CD4-positive, alpha-beta memory T cell (primary cell): ENCODE measurements at places on chromosomes 6 and 20.
A peak's percentile ranks its signal among the peaks of the same experiment; 100 is the strongest.

DNA sequence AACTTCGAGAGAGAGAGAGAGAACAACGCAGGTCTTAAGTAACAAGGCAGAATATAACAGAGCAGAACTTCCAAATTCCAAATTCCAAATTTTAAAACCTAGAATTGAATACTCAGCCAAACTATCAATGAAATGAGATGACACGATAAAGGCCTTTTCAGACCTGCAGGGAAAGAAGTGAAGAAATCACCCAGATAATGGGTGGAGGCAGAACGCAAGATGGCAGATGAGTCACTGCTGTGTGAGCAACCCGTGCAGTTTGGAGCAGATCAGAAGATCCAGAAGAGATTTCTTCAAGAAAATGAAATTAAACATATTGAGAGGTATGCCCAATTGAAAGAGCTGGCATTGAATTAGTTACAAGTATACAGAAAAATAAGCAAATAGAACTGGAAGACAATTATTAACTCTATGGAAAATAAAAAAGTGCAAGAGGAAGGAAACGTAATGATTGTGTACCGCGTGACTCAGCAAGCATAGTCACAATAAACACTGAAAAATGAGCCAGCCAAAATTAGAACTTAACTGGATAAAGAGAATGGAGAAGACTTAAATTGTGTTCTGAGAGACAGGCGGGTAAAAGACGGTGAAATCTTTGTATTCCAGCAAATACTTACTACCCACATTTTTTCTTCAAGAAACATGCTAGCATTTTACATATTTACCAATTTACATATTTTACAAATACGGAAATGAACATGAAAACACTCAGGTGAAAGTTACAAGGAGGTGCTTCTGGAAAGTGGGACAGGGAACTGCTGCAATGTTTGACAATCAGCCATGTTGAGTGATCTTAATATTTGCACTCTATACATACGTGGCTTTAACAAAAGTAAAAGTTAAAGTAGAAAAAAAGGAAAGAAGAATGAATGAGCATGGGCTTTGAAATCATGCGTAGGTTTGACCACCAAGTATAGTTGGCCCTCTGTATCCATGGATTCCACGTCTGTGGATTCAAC is 87.9 kb upstream of the CDYL start:
- DNase-seq = no peak

GRCh38 chr20:63475209-63475608 is 2.8 kb upstream of the KCNQ2 start:
- no peak for DNase-seq

DNA sequence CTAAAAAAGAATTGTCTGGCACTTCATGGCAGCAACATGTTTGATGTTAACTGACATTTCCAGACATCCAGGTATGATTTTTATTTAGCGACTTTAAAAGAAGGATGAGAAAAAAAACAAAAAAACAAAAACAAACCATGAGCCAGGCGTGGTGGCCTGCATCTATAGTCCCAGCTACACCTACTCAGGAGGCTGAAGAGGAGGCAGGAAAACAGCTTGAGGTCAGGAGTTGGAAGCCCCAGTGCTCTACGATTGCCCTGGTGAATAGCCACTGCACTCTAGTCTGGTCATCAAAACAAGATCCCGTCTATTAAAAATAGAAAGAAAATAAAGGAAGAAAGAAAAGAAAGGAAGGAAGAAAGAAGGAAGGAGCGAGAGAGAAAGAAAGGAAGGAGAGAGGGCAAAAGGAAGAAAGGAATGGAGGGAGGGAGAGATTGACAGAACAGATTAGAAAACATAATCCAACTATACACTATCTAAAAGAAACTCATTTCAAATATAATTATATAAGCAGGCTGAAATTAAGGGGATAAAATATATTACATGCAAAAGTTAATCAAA is 141.6 kb downstream of the TRIM27 start:
- no peak for DNase-seq

DNA sequence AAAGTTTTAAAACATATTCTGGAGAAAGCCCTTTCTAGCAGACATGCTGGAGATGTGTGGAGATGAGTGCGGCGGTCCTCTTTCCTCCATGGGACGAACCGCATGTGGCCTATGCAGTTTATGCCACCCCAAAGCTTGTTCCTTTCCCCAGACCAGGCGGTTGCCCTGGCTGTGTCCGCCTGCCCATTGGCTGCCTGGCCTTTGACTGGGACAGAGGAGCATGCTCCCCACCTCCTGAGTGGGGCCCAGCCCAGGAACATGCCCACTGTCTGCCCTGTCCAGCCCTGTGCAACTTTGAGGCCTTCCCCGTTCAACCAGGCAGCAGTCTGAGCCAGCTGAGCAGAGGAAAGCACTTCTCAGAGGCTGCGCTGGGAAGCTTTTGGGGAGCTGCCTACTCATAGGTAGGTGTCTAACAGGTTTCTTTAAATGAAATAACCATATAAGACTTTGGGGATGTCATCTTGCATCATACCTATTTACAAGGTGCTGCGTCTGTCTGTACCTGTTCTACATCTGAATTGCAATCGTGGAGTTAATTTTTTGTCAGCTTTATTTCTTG is 20.6 kb downstream of the FOXC1 start:
- no peak for DNase-seq

DNA sequence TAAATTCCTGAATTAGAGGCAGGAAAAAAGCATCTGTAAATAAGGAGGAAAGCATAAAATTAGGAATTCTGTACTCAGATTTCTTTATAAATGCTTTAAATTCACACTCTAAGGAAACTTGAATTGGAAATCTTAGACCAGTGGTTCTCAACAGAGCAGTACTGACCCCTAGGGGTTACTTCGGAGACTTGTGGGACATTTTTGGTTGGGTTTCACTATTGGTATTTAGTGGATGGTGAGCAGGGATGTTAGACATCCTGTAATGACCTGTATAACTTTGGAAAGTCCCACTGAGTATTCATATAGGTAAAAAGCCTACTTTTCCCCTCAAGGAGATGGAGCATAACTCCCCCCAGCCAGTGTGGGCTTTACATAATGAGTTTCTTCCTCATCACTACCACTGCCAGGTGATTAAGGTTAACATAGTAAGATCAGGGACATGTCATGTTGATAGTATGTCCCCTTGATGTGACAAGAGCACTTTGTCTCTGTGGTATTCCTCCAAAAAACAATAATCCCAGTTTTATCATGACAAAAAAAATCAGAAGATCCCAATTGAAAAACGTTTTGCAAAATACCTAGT is 31.0 kb downstream of the GLO1 start:
- DNase-seq = peak; percentile 33

DNA sequence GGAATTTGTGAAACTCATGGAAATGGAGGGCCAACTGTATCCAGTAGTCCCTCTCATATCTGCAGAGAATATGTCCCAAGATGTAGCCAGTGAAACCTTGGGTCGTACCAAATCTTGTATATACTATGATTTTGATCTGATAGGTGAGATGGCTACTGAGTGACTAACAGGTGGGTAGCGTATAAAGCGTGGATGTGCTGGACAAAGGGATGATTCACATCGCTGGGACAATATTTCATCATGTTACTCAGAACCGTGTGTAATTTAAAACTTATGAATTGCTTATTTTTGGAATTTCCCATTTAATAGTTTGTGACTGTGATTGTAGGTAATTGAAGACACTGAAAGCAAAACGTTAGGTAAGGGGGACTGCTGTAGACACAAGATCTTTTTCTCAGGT is 144.1 kb downstream of the SMAP1 start:
- no peak for DNase-seq

- DNase-seq = no peak
Measured at GRCh38 chr6:116030770-116031169, 29.9 kb downstream of the FRK start.

- DNase-seq = no peak
Measured at GRCh38 chr20:25066386-25066785, 8.4 kb upstream of the ACSS1 start.

- DNase-seq = no peak
Measured at GRCh38 chr20:19785173-19785982, 27.3 kb downstream of the RIN2 start.

DNA sequence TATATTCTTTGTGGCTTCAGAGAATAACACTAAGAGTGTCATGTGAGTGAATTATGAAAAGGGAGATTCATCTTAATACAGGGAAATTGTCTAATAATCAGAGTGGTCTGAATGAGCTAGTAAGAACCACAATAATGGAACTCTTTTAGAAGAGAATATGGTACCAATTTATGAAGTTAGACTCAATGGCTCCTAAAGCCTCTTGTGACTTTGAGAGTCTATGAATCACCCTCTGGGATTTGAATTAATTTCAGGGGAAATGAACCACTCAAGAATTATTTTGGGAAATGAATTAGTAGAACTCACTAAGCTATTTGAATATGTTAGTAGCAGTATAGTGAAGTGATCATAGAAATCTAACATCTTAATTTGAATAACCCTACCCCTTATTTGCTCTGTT is 14.3 kb downstream of the PCMT1 start:
- DNase-seq = no peak

GRCh38 chr6:11242711-11243110 is 10.2 kb upstream of the NEDD9 start:
- no peak for DNase-seq

DNA sequence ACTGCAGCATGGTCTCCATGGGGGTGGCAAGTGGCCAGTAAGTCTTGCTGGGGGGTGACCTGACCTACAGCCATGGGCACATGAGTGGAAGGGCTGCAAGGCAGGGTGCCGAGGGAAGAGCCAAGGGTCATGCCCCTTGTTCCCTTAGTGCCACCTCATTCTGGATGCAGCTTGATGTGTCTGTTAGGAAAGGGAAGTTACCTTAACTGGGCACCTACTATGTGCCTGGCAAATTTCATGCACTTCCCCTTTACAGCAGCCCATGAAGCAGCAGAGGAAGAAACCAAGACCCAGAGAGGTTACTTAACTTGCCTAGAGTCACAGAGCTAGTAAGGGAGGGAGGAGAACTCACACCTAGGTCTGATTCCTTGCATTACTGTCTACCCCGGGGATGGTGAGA is 174.0 kb downstream of the MRPL14 start:
- no peak for DNase-seq

GRCh38 chr6:74318738-74319137 is 622.7 kb downstream of the CD109 start:
- DNase-seq = no peak

- no peak for DNase-seq
Measured at GRCh38 chr6:28160233-28160632, 18.6 kb downstream of the ZKSCAN8 start.

GRCh38 chr6:4185419-4185818 is 50.0 kb upstream of the ECI2 start:
- no peak for DNase-seq

GRCh38 chr6:167993169-167993568 is 4.3 kb upstream of the KIF25 start:
- no peak for DNase-seq

GRCh38 chr20:6302041-6302440 is 179.2 kb upstream of the FERMT1 start:
- DNase-seq = no peak

GRCh38 chr6:122381494-122382265 is 17.8 kb upstream of the HSF2 start:
- DNase-seq = peak; percentile 68

- DNase-seq = no peak
Measured at GRCh38 chr6:158409451-158409850, 97.2 kb downstream of the TULP4 start.

DNA sequence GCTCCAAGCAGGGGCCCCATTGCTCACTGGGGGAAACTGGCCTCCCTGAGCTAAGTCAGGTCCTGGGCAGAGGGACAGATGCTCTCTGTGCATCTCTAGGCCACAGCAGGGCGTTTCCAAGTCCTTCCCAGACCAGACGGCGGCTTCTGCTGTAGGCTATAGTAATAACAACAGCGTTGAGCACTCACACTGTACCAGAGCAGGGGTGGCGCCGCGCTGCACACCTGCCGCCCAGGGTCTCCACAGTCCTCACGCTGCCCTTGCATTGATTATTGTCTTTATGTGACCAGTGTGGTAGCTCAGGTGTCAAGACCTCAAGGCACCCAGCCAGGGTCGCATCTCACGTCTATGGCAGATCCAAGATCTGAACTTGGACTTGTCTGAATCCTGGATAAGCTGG is 14.9 kb upstream of the CCN5 start:
- DNase-seq = no peak

DNA sequence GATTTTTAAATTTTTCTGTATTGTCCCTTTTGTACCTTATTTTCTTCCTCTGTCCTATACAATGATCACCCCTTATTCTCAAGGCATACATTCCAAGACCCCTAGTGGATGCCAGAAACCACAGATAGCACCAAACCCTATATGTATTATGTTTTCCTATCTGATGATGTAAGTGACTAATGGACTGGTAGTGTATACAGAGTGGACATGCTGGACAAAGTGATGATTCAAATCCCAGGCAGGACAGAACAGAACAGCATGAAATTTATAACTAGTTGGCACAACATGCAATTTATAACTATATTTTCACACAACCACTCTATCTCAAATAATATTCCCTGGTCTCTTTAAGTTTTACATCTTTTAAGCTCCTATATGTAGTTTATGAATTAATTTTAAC is 205.6 kb upstream of the FLRT3 start:
- no peak for DNase-seq

DNA sequence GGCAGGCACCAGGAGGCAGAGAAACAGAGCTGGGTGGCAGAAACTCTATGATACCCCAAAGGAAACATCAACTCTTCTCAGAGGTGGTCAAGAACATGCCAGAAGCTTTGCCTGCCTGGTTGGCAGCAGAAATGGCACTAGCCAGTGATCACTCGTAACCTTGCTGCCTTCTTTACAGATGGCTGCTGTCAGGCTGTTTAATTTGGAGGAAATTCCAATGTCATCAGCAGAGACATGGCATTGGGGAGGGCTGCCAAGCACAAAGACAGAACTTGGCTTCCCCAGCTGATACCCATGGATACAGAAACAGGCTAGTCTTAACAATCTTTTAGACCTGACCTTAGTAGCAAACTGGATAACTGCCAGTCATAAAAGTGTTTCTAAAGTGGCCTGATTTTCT is 153.6 kb downstream of the GMPR start:
- DNase-seq = no peak

GRCh38 chr6:10411131-10411970 is 3.5 kb downstream of the TFAP2A start:
- no peak for DNase-seq

- no peak for DNase-seq
Measured at GRCh38 chr20:18853946-18854646, 40.5 kb downstream of the SCP2D1 start.

GRCh38 chr6:4776493-4777393 is 539 bp downstream of the CDYL start:
- DNase-seq = peak; percentile 18

DNA sequence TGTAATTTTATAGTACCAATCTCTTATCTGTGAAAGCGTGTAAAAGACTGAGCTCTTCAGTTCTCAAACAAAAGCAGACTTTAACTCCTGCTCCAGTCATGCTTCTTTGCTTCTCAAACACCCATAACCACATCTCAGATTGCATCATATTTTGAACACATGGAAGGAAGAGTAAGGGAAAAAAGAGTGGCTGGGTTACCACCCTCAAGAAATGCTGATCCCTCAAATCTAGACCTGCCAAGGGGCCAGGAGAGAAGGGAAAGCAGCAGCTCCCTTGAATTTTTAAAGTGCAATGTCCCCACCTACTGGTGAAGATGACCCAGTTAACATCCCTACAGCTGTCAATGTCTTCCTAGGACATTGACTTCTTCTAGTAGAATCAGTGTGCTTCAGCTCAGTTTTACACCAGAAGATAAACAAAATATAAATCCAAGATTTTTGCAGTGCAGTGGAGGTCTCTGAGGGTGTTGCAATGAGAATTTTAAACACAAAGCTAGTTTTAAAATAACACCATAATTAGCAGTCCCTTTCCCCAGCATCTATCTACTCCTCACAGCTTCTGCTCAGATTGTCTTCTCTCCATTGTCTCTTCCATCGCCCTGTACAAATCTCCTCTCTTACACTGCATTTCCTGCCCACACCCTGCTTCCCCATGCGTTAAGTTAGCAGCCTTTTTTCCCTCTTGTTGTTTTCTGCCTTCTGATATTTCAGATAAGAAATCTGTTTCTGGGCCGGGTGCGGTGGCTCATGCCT is 22.6 kb upstream of the HLA-DQB2 start:
- peak; percentile 47 for DNase-seq
